ENCODE measurements at places on chromosomes 16 and 17.

GRCh38 chr17:5861854-5862253, 208.3 kb upstream of the WSCD1 start:
- no peak for DNase-seq

- DNase-seq: peak; percentile 38
Measured at GRCh38 chr16:30040221-30040620, 9.2 kb upstream of the TLCD3B start.

- no peak for DNase-seq
Measured at GRCh38 chr16:23125277-23125676, 24.0 kb downstream of the USP31 start.

DNA sequence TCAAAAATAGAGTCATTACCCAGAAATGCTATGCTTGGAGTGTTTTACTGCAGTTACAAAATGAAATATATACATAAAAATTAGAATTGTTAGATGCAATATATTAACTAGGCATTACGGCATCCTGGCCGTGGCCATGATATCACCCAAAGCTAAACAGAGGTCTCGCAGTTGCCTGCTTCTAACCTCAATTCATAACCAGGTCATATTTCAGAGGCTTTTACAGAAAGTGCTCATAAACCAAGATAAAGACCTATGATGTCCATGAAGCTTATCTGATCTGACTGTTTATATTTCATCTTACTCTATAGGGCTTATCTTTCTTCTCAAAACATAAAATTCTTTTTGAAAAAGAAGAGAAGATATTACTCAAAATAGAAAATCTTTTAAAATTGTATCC, 664.5 kb upstream of the SALL1 start:
- no peak for DNase-seq

DNA sequence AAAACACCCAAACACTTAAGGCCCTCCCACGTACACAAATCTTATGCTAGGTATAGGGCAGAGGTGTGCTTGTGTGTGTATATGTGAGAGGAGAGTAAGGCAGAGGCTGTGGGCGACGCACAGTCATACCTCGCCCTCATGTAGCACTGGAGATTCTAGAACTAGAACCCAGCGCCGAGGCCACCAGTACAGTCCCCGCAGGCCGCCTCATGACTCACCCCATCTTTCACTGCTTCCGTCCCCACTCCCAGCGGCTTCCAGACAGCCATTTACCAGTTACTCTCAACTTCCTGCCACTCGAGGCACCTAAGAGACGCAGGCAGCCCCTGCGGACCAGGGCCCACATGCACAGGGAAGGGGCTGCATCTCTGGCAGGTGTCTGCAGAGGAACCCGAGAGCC, 23.2 kb upstream of the CYTH1 start:
- no peak for DNase-seq

GRCh38 chr17:43900183-43900857, 7.0 kb downstream of the MPP2 start:
- peak; percentile 89 for DNase-seq

GRCh38 chr17:17725752-17726457, 44.6 kb downstream of the RAI1 start:
- no peak for DNase-seq

DNA sequence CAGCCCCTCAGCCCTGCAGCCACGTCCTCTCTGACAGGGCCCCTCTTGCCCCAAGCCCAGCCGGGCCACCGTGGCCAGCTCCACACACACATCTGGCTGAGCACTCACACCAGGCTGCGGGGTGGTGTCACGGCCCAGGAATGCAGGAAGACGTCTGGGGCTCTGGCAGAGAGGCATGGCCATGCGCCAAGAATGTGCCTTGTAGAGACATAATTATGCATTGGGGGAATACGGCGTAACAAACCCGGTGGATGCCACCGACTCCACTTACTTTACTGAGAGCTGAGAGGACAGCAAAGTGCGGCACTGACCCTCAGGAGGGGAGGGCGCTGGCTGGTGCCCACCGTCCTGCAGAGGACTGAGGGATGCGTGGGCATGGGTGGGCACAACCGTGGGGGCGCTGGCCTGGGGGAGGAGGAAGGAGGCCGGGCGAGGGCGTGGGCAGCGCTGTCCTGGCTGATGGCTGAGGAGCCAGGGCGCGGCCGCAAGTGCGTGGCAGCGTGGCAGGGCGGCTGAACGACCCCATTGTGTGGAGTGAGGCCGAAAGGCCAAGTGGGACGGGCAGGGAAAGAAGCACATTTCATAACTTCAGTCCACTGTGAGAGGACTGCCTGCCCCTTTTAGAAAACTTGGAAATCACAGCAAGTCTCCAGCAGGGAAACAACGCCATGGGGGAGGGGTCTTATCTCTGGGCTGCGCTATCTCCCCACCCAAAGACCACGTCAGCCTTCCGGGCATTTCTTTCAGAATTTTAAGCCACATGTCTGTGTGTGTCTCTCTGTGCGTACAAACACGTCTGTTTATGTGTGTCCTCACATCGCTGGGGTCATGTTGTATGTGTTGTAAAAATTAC, 30.6 kb downstream of the METRNL start:
- no peak for DNase-seq

GRCh38 chr17:57631871-57632270, 113.2 kb downstream of the CCDC182 start:
- no peak for DNase-seq

DNA sequence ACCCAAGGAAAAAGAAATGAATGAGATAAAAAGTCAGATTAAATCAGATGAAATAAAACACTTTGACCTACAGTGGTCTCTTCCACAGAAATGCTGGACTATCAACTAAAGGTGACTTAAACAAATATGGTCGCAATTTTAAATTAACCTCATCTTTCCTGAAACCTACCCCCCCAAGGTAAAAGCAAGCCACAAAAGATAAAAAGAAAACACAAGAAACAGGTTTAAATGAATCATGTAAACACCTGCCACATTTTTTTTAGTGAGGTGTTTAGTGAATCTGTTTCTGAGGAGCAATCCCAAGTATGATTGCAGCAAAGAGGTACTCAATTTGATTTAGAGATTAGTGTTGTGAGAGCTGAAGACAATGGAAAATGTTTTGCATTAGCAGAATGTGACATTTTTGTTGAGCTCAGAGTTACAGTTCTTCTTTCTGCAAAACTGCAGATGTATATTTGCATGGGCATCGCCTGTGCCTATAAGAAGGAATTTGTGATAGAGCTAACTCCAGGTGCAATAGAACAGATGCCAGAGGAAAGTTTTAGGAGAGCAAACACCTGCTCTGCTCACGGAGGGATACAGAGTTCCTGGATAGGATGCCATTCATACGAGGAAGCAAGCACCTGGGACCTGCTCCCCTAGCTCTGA, 3.4 kb upstream of the MMD start:
- peak; percentile 73 for DNase-seq

- peak; percentile 64 for DNase-seq
Measured at GRCh38 chr16:88810166-88810911, 1.4 kb downstream of the APRT start.

- no peak for DNase-seq
Measured at GRCh38 chr17:44543213-44543904, 13.9 kb upstream of the FZD2 start.

DNA sequence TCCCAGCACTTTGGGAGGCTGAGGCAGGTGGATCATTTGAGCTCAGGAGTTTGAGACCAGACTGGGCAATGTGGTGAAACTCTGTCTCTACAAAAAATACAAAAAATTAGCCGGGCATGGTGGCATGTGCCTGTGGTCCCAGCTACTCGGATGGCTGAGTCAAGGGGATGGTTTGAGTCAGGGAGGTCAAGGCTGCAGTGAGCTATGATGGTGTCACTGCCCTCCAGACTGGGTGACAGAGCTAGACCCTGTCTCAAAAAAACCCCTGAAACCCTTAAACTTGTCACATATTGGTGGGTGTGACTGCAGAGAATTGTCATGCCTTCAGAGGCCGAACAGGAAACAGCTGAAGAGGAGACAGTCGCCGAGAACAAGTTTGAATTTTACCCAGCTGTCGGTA, 13.4 kb downstream of the RPTOR start:
- no peak for DNase-seq

GRCh38 chr17:69048634-69049033, 12.1 kb downstream of the ABCA9 start:
- no peak for DNase-seq

DNA sequence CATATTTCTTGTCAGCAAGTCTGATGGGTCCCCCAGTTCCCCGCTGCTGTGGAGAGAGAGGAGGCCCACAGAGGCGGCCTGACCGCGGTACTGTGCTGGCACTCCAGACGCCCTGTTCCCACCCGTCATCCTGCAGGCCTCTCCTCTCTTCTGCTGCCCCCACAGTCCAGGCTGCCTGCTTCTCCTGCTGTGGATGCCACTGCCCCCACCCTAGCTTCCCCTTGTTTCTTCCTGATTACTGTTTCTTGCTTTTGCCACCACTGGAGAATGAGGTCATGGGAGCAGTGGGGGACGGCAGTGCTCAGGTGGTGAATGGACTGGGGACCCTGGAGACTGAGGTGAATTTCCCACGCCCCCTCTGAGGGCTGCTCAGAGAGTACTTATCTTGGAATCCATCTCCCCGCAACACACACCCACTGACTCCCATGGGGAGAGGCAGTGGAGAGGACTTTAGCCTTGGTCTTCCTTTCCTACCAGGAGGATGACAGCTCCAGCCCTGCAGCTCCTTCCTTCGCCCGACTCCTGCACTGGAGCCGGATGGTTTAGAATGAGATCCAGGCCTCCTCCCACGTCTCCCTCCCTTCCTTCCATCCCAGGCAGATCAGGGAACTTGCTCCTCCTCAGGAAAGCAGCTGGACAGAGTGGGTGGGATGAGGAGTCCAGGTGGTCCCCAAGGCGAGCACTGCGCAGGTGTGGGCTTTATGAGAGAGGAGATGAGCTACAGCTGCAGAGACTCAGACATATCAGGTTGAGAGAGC, 60.4 kb downstream of the PLXDC1 start:
- no peak for DNase-seq

DNA sequence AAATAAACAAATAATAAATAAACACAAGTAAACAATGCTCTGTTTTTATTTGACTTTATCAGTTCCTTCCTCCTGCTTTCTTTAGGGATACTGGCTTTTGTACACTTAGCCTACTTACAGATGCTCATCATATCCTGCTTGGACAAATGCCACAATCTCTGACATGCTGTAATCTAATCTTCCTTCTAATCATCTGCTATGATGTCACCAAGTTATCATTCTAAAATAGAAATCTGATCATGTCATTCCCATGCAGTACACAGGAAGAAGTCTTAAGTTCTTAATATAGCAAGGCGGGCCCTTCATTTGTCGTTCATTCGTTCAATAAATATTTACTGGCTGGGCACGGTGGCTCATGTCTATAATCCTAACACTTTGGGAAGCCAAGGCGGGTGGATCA, 9.1 kb upstream of the UBB start:
- no peak for DNase-seq

DNA sequence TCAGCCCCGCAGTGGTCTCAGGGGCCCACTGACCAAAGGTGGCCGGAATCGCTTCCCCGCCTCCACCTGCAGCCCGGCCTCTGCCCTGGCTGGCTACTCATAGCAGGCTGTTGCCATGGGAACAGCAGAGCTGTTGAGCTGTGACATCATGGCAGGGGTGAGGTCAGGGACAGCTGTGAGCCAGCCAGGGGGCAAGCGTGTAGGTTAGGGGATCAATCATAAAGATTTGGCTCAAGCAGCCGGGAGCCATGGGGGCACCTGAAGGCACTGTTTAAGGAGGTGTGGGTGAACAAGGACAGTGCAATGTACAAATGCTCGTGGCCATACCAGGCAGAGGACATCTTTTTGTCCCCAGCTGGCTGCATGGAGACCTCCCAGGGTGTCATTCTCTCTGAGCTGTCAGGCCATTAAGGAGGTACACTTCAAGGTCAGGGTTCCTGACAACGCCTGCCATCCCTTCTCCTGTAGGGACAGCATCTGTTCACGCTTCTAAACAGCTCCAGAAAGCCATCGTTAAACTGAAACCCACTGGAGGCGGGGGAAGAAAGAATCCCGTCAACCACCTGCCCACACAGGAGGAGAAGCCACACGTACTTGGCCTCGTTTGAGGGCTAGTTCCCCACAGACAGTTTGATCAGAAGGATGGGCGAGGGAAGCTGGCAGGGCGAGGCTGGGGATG, at the start of gene CEP295NL:
TSS of gene CEP295NL (minus strand) at position 101 of the 679 bp plus-strand sequence. CDS start 1,373 bp downstream, outside the sequence.
- DNase-seq: peak; percentile 51

- no peak for DNase-seq
Measured at GRCh38 chr16:81539009-81539758, 94.6 kb downstream of the CMIP start.

DNA sequence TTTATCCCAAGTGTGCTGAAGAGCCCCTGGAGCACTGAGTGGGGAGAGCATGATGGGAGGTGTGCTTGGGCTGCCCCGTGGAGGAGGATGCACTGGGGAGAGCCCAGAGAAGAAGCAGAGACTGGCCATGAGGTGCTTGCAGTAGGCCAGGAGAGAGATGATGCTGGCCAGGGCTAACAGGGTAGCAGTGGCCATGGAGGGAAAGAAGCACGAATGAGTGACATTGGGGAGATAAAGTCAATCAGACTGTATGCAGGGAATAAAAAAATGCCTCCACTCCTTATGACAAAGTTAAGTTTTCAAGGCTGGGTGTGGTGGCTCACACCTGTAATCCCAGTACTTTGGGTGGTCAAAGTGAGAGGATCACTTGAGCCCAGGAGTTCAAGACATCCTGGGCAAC, 5.4 kb upstream of the TMEM220 start:
- DNase-seq: no peak

- no peak for DNase-seq
Measured at GRCh38 chr17:73593249-73593965, 50.8 kb downstream of the SDK2 start.

- no peak for DNase-seq
Measured at GRCh38 chr16:1818204-1818872, 8.3 kb downstream of the HAGH start.

- no peak for DNase-seq
Measured at GRCh38 chr17:74117087-74117698, 86.3 kb upstream of the RPL38 start.

DNA sequence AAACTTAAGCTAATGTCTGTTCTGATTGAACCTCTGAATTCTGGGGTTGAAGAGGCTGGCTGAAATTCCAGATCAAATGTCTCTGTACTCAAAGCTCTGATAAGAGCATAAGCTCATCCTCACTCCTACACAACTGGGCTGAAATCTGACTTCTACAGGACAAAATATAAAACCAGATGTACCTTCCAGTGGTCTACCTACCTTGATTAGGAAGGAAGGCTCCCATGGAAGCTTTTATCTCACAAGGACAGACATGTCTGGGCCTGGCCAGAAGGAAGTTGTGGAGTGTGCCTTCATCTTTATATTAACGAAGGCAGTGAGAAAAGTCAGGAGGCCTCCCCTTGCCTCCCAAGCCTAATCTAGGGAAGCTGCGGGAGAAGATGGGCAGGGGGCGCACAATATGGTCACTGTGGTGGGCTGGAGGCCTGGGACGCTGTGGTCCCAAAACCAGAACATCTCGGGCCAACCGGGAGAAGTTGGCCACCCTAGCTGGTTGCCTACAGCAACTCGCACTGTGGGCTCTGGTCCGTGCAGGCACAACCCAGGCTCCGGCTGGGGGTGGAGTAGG, 55.6 kb upstream of the LRRC37A3 start:
- no peak for DNase-seq

Measured in NAMALWA (cell line).